Activated CD8-positive, alpha-beta T cell treated with anti-CD3 and anti-CD28 coated beads for 36 hours (primary cell): ENCODE measurements at places on chromosomes 12 and 14. TPM values are rescaled to one million over a fixed set of nuclear protein-coding genes. Genes with fewer than 3 reads are reported as not detected.

- H3K27me3 ChIP-seq: no peaks in the 10 kb centered on the region
- H3K27ac ChIP-seq: no peak overlapping the region
- no peaks in the 10 kb centered on the region for H3K4me1 ChIP-seq
- H3K36me3 ChIP-seq: no peaks in the 10 kb centered on the region
- H3K4me3 ChIP-seq: no peak overlapping the region
Measured at GRCh38 chr12:80967565-80967964, 29.8 kb upstream of the LIN7A start.

- no peak for DNase-seq
- H3K27ac ChIP-seq: no peak overlapping the region
- H3K27me3 ChIP-seq: peaks cover 5% of the 10 kb centered on the region
- no peaks in the 10 kb centered on the region for H3K4me1 ChIP-seq
Measured at GRCh38 chr14:94321421-94322271, 1.5 kb downstream of the SERPINA6 start.

- no peaks in the 10 kb centered on the region for H3K27me3 ChIP-seq
- H3K4me1 ChIP-seq: no peaks in the 10 kb centered on the region
- H3K36me3 ChIP-seq: no peaks in the 10 kb centered on the region
- DNase-seq: no peak
- no peak overlapping the region for H3K4me3 ChIP-seq
Measured at GRCh38 chr14:33617154-33617553, 333.7 kb downstream of the EGLN3 start.

GRCh38 chr14:96096639-96097610 is 57.8 kb downstream of the C14orf132 start:
- DNase-seq: no peak
- no peak overlapping the region for H3K4me3 ChIP-seq
- H3K4me1 ChIP-seq: no peaks in the 10 kb centered on the region
- H3K27ac ChIP-seq: no peak overlapping the region
- H3K36me3 ChIP-seq: no peaks in the 10 kb centered on the region
- peaks cover 5% of the 10 kb centered on the region for H3K27me3 ChIP-seq

DNA sequence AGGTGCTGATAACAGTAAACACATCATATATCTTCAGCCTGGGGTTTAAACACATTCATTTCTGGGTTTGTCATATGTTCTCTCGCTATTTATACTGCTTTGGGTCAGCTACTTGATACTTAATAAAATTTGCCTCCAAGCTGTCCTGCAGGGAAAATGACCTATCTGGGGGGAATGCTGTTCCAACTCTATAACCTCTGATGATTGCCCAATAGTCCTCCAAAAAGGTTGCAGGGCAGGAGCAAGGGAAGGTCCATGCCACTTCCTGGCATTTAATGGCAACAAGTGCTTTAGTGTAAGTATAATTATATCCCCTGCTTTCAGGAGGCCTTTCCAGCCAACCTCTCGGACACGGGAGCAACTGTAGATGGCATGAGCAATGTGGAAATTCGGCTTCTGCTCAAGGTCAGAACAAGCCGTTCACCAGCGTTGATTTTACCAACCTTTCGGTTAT is 198.0 kb upstream of the EEA1 start:
- no peaks in the 10 kb centered on the region for H3K36me3 ChIP-seq
- no peak for DNase-seq
- no peak overlapping the region for H3K27ac ChIP-seq
- no peaks in the 10 kb centered on the region for H3K27me3 ChIP-seq

- no peak overlapping the region for H3K4me3 ChIP-seq
- H3K36me3 ChIP-seq: no peaks in the 10 kb centered on the region
- DNase-seq: no peak
- no peak overlapping the region for H3K27ac ChIP-seq
- no peaks in the 10 kb centered on the region for H3K27me3 ChIP-seq
Measured at GRCh38 chr12:54608769-54609168, 20.3 kb upstream of the PPP1R1A start.

Gene FOXG1
- total RNA-seq: not detected

Gene SOAT2
- total RNA-seq: 6.7 TPM

Gene ITGB7
- 121 TPM for total RNA-seq
